ENCODE measurements at places on chromosomes 6 and 20.
A peak's percentile ranks its signal among the peaks of the same experiment; 100 is the strongest.

- DNase-seq, result no peak
Measured at GRCh38 chr20:21555470-21556120, 41.7 kb upstream of the NKX2-2 start.

- no peak for DNase-seq
Measured at GRCh38 chr20:57742507-57743181, 32.8 kb upstream of the PMEPA1 start.

DNA sequence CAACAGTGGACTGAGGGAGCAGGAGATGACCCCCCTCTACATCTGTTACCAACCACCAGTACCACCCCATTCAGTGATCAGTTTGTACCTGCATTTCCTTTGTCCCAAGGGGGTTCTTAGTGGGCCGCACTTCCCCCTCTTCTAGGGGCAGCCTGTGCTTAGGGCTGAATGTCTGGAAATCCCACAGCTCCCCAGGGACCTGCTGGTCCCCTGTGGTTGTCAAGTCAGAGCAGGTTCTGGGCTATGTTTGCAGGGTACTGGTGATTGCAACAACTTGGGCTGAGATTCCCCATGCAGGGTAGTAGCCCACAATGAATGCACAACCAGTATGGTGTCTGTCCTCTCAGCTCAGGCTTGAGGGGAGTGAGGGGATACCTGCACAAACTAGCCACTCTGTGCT, 39.7 kb upstream of the COL10A1 start:
- no peak for DNase-seq

- DNase-seq, result no peak
Measured at GRCh38 chr6:14719270-14719669, 526.6 kb upstream of the JARID2 start.

GRCh38 chr20:6120491-6120988, 2.3 kb downstream of the FERMT1 start:
- no peak for DNase-seq

GRCh38 chr6:45836984-45837383, 178.7 kb downstream of the CLIC5 start:
- no peak for DNase-seq

GRCh38 chr6:10886691-10887502, at the start of gene SYCP2L:
SYCP2L (plus strand) TSS chr6:10887052; CDS start chr6:10887127, 75 bp downstream.
- DNase-seq, result no peak

DNA sequence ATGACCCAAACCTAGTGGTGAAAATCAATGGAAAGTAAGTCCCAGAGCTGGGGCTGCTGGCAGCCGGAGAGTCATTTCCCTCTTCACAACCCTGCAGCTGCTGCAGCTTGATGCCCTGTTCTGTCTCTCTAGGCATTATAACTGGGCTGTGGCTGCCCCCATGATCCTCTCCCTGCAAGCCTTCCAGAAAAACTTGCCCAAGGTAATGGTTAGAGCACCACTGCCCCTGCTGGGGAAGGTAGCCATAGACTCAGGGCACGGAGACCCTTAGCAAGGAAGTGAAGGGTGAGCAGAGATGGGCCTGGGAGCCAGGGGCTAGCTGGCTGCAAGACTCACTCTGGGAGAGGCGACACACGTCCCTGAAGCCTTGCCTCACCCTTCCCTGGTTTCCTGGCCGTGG, 12.0 kb downstream of the LPIN3 start:
- DNase-seq, result no peak

DNA sequence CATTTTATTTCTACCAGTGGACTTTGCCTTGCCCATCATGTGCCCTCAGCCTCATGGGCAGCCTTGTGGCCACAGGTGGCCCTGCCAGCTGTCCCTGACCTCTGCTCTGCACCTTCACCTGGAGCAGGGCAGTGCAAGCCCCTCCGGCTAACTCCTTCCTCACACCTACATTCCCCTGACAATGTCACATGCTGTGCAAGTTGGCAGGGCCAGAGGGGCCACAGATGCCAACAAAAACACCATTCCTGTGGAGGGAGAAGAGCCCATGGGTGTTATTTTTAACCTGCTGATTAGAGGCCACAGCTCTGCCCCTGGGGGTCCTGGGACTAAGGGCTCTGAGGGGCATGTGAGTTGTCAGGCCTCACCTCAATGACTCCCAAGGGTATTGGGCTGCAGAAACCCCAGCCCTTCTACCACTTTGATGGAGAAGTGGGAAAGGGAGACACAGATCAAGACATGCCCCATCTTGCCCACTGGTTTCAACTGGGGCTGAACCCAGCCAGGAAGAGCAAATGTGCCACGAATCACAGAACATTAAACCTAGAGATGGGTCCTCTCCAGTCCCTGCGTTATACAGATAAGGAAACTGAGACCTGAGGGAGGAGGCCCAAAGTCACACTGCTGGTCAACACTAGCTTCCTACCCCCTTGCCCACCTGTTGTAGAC, 65.0 kb downstream of the MRPL14 start:
- no peak for DNase-seq

GRCh38 chr6:14252271-14252850, 134.8 kb downstream of the CD83 start:
- no peak for DNase-seq

GRCh38 chr6:44918671-44919296, 409.3 kb upstream of the RUNX2 start:
- no peak for DNase-seq

GRCh38 chr20:16178546-16179135, 394.6 kb downstream of the KIF16B start:
- DNase-seq, result no peak

GRCh38 chr6:142187209-142187608, 40.1 kb downstream of the VTA1 start:
- DNase-seq, result no peak

GRCh38 chr6:140003217-140003616, 628.8 kb upstream of the CITED2 start:
- DNase-seq, result no peak

DNA sequence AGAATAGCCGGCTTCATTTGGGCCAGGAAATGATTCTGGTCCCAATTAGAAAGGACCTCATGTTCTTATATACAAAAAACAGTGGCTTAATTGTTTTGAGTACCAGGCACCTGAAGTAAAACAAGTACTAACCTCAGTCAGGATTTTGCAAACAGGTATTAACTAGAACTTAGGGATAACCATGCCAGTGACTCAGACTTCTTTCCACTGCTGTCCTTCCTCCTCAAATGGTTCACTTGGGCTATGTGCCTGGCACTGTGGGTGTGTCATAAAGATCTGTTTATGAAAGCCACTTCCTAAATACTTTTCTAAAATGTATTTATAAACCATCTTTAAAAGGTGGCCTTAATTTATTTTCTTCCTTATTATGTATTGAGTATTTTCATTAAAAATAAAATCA, 10.7 kb downstream of the CLDN20 start:
- no peak for DNase-seq

GRCh38 chr6:134379076-134379475, 61.2 kb upstream of the SGK1 start:
- no peak for DNase-seq

DNA sequence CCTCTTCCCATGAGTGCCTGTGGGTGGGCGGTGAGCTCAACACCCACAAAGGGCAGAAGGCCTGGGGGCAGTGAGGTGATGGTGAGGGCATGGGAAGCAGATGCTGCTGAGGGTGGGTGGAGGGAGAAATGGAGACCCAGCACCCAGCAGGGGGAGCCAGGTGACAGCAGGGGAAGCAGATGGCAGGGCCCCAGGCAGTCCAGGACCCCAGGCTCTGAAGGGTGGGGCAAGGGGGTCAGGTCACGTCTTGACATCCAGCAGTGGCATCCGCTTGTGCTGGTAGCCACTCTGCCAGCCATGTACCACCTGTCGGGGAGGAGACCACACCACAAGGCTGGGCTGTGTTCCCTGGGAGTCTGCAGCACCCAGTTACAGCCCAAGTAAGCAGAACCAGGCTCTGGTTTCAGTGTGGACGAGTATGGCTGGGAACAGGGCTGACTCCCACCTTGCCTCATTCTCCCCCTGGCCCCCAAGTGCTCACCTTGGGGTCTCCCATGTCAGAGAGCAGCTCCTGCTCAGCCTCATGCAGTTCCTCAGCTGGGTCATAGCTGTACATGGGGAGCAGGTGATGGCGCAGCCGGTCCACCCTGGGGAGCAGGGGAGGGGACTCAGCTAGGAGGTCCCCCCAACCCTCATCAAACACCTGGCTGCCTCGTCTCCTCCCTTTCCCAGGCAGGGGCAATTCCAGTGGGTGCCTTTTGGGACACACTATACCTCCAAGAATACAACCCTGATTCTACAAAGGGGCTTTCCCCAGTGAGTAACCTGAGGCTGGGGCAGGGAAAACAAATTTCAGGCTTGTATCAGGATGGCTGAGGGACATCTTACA, 2.0 kb downstream of the SMIM29 start:
- no peak for DNase-seq

- no peak for DNase-seq
Measured at GRCh38 chr6:89414215-89414614, 2.1 kb upstream of the RRAGD start.

DNA sequence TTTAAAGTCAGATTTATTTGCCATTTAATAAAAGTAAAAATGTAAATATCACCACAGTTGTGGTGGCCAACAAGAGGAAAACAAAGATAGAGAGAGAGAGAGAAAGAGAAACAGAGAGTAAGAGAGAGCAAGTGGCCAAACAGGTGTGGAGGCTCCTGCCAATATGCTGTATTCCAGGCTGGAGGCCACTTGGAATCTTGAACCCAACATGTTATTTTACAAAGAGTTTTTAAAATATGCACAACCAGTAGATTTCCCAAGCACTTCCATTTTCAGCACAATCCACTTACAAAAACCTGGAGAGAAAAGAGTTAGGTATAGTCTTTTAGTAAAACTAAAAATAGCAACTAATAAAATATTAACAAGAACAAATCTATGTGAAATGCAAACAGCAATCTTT, 1323.1 kb upstream of the CITED2 start:
- DNase-seq, result no peak

- no peak for DNase-seq
Measured at GRCh38 chr20:50557549-50558134, 47.5 kb downstream of the PTPN1 start.

DNA sequence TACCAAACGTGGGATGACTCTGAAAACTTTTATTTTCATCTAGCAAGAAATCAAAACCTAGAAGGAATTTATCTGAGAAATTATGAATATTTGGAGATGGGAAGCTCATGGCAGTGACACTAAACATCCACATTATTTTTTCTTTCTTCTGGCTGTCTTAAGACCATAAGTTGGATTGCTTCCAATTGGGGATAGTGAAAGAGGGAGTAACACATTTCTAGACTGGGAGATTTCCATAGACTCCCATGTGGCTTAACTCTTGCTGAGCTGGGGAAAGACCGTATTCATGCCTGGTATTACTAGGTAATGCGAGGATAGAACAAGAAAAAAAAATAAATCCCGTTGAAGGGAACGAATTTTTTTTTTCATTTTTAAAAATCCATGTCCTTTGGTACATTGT, 120.0 kb downstream of the UTRN start:
- no peak for DNase-seq

DNA sequence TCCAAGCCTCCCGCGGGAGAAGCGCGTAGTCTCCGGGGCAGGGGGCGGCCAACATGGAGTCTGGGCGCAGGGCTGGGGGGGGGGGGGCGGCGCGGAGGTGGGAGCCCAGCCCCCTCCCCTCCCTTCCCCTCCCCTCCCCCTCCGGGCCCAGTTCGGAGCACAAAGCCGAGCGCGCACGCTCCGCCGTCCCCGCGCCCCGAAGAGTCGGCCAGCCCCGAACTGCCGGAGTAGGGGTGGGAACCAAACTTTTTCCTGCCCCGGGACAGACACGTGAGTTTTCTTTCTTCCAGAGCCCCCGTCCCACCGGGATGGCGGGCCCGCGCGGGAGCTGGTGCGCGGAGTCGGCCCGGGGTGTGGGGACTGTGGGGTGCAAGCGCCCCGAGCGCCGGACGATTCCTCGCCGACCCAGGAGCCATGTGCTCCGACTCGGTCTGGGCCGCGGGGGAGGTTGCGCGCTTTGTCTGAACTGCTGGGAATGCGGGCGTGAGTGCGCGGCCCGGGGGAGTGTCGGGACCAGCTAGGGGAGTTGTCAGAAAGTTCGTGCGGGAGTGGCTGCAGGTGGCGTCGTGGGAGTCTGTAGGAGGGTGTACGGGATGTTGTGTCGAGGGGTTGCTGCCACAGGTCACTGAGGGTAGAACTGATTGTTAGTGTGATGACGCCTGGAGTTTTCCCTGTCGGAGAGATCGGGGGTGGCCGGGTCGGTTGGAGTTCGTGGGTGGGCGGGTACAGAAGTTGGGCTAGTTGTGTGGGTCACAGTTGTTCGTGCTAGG, 1.2 kb downstream of the TGIF2 start:
- DNase-seq, result peak; percentile 44

- DNase-seq, result no peak
Measured at GRCh38 chr6:115908906-115909559, 151.7 kb downstream of the FRK start.

DNA sequence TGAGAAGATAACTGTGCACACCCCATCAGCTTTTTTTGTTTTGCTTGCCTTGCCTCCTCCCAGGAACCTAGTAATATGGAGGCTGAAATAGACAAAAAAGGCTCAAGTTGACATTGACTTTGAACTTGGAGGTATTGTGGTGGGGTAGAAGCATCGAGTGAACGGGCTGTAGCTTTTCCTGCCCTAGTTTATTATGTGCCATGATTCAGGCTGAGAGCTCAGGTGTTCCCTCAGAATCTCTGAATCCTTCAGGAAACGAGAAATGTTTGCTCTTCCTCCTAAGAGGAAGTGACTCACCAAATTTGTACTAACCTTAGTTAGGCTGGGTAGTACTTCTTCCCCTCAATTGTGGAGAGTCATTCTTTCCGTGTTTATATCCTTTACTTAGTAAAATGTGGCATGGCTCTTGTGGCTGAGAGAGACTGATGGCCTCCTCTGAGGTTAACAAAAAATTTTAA, 98.8 kb downstream of the SASH1 start:
- no peak for DNase-seq

DNA sequence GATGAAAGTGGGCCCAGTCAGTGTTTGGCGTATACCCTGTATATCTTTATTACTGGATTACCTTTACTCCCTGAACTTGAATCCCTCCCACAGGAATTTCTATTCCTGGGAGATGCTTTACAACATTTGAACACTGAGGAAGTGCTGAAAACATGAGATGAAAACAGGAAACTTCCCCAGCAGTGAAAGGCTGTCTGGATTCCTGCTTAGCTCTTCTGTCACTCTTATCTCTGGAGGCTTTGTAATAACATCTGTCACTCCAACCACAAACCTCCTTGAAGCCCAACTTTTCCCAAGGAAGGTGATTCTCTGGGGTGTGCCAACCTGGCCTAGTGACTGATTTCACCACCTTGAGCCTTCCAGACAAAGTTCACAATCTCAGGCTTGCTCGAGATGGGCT, 264.5 kb upstream of the BMP2 start:
- DNase-seq, result no peak

- no peak for DNase-seq
Measured at GRCh38 chr6:85961746-85962145, 319.1 kb upstream of the SYNCRIP start.

All from stimulated activated CD8-positive, alpha-beta memory T cell treated with anti-CD3 and anti-CD28 coated beads, Interleukin-4, amount 100 ng/mL, for 4 hours (primary cell).